ENCODE measurements at places on chromosomes 7 and 10.

- no peak for DNase-seq
Measured at GRCh38 chr7:13047061-13047460, 359.6 kb downstream of the ARL4A start.

DNA sequence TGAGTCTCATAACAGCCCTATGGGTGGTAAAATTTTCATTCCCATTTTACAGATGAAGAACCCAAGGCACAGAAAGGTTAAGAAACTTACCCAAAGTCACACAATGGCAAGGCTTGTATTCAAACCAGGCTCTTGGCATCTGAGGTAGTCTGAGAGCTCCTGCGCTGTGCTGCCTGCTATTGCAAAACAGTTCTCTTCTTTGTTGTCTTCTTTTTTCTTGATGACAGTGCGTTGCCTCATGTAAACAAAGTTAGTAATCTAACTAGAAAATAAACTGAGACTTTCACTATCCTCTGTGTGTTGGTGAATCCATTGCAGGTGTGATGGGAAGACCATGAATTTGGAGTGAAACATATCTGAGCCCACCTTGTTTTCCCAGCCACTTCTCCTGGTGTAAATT is 240.8 kb downstream of the PTEN start:
- DNase-seq: no peak

DNA sequence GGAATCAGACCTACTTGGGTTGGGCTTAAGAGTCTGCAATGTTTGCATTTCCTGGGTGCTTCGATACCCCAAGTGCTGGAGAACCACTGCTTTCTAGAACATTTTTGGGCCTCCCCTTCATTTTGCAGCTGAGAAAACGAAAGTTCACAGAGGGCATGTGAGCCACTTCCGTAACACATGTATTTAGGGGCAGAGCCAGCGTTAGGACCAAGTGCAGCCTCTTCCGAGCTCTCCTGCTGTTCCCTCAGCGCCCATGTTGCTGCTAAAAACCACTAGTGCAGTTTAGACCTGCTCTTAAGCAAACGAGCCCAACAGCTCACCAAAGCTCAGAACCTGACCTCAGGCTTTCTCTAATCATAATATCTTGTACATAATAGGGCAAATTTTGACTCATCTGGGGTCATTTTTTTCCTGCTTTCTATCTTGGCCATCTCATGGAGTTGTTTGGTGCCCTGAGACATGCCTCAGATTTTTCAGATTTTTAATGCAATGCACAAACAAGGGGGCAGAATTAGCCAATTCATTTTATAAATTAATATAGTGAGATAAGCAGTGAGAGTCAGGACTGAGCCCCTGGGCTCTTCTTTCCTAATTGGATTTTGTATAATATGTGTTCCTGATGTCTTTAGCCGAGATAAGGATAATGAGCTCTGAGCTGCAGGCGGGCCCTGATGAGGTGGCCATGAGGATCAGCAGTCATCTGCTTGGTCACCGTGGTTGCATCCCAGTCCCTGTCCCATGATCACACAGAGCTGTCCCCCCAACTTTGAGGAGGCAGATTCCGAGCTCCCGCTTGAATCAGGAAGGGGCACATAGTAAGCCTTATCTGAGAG is 12.9 kb downstream of the BAG3 start:
- no peak for DNase-seq

GRCh38 chr7:99129536-99129935 is 14.4 kb downstream of the SMURF1 start:
- DNase-seq: no peak

DNA sequence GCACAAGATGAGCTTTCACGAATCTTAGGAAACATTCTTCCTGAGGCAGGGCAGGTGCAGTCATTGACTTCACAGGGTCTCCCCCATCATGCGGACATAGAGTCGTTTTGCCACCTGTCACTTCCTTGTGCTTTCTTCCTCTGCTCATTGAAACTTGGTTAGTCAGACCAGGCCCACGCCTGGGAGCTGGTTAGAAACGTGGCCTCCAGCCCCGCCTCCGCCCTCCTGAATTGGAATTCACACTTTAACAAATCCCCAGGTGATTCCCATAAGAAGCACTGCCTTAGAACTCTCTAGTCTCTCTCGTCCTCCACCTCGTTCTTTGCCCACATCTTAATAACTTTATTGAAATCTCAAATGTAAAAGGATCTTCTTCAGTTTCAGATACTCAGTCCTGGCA is 265.5 kb upstream of the FZD8 start:
- no peak for DNase-seq

DNA sequence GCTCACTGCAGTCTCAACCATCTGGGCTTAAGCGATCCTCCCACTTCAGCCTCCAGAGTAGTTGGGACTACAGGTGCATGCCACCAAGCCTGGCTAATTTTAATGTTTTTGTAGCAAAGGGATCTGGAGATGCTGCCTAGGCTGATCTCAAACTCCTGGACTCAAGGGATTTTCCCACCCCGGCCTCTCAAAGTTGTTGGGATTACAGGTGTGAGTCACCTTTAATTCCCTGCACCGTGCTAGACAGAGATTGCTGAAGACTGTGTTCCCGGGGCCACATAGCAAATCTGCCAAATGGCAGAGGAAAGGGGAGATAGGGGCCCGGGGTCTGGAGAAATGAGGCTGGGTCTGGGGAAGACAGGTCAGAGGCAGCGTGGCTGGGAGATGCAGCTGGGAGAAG is 20.6 kb upstream of the PSMG3 start:
- DNase-seq: no peak

GRCh38 chr10:73117976-73118743 is 7.9 kb downstream of the NUDT13 start:
- DNase-seq: no peak

DNA sequence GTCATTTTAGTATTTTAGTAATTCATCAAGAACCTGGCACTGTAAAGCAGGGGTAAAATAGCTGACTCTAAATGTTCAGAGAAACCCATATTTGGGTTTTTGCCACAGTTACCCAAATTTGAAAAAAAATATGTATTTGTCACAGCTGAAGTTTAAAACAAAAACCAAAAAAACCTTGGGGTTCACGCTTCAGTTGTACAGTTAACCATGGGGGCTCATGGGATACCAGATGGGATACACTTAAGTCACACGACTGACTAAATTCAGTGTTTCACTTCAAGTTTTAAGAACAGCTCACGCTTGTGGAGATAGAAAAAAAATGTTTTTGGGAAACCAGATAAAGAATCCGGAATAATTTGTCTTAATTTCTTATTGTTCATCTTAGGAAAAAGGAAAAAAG is 2.1 kb downstream of the ARL3 start:
- no peak for DNase-seq

DNA sequence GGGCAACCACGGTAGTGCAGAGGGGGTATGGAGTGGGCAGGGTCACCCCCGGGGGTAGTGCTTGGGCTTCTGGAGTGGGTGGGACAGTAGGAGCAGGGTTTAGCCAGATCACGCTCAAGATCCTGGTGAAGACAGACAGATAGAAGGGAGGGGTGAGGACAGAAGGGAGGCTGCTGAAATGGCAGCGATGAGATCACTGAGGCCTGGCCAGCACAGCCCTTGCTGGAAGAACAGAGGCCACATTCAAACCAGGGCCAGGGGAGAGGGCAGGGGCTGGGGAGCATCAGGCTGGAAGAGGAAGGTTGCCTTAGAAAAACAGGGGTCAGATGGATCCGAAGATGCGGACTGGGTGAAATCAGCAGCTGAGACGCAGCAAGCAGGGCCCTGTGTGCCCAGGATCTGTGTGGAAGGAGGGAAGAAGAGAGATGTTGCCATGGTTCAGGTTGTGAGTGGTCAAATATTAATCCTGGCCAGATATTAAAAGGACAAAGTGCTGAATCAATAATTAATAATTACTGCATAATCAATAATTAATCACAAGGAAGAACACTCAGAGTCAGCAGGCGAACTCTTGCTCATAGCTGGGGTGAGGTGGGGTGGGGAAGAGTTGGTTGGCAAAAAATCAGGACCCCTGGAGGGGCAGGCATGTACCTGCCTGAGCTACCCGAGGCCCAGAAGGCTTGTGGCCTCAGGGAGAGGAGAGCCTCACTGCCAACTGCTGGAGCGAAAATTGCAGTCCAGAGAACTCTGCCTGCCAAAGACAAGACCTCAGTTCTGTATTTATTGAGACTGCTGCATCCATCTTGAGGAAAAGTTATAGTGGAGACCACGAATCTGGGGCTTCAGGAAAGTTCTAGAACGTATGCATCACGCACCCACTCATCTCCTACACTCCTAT is 105.7 kb downstream of the GRB10 start:
- DNase-seq: no peak

DNA sequence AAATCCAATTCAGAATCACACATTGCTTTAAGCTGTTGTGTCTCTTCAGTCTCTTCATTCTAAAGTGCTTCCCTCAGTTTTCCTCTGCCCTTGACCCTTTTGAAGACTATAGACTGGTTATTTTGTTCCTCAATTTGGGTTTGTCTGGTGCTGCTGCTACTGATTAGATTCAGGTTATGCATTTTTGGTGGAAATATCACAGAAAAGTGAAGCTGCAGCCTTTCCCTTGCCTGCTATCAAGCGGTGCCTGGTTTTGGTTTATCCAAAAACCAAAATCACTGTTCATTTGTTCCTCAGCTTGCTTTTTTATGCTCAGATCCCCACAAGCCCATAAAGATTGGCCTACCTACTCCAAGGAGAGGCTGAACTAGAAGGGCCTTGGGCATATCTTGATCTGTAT is 55.2 kb downstream of the ELMO1 start:
- DNase-seq: no peak

- no peak for DNase-seq
Measured at GRCh38 chr7:21368317-21368716, 59.6 kb upstream of the SP4 start.

DNA sequence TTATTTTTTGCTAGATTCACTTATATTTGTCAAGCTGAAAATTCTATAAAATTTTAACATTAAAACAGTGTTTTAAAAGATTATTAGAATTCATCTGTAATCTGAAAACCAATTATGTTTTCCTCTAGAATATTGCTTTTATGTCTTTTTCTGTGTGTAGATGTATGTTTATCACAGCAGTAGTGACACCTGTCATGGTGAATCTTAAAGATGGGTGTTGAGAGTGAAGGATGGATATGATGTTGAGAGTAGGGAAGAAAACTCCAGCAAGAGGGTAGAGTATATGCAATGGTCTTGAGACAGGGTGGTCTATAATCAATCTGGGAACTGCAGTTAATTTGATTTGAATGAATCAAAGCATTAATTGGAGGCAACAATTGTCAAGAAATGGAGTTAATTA is 336.9 kb upstream of the CDC14C start:
- DNase-seq: no peak

DNA sequence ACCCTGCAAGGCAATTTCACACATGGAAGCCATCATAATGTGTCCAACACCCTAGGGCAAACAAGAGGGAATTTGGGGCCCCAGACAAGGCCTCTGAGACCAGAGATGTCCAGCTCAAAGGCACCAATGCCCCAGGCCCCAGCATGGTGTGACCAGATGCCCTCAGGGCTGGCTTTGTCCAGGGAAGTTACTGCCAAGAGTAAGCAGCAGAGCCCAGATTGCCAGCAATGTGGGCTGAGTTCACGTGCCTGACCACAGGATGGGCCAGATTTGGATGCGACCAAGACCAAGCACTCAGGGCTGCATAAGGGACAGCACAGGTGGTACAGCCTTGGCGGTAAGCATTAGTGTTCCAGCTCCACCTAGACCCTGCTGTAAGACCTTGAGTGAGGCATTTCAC is 12.7 kb downstream of the MYOF start:
- DNase-seq: no peak

DNA sequence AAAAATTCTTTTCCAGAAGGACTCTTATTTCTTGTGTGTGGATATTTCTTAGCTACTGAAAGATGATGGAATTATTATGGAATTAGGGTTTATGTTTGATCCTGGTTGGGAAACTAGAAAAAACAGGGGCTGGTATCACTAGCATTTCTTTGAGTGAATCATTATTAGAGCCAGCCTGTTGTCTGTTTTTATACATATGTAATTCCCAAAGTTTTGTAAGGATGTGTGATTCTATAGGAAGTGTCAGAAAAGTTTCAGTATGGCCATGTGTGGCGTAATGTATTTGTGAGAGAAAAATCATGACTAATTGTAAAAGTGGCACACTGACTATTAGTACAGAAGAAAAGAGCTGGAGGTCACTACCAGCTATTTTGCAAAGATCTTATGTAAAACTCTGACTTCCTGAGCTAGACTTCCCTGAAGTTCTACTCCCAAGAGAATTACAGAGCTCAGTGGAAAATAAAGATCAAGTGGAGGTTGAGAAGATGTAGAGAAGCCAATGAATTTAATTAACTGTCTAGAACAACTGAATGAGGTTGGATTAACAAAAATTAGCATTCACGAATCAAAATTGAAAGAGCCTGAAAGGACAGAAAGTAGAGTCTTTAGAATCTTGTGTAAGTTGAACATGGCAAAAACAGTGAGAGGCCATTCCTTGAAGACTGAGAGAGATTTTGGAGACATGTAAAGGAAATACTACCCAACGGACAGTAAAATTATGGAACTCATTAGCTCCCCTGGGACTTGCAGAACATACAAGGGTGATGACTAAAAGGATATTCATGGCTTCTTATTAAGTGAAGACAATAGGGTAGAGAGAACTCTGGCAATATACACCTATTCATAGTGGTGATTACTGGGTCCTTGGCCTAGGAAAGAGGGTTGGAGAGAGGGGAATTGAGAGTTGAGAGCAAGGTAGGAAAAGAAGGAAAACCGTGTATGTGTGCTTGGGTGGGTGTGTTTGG is 12.5 kb downstream of the ZNF365 start:
- DNase-seq: no peak

GRCh38 chr7:134649226-134649775 is 2.6 kb downstream of the BPGM start:
- DNase-seq: no peak

DNA sequence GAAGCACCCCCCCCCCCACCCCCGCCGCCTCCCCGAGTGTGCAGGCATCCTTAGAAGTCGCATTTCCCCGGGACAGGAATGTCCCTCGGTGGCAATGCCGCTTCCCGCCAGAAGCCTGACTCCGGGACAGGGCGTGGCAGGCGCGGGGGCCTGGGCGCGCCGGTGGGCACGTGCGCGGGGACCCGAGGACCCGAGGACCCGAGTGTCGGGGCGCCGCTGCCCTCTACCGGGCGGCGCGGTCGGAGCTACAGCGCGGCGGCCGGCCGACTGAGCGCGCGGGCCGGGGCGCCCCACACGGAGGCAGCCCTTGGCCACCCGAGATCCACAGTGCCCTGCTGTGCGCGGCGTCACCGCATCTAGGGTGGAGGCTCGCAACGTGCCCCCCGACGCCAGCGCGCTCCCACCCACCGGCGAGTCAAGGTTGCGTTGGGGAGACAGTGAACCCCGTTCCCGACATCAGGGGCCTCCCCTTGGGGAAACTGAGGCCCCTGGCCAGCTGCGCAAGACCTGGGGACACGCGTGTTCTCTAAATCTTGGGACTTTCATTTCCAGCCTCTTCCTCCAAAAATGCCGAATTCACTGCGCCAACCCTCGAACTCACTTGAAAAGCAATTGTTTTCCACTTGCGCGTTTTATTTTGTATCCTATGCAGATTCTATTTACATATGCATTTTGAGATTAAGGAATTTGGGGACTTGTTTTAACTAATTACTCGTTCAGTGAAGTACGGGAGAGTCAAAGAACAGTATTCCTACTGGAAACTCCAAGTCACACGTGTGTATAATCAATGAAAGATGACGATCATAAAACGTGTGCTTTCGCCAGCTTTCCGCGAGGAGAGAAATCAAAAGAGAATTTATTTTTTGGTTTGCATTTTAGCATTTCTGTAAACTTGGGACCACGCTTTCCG is 3.1 kb upstream of the CUX1 start:
- no peak for DNase-seq
